ENCODE measurements at places on chromosomes 12 and 14.
A peak's percentile ranks its signal among the peaks of the same experiment; 100 is the strongest.

GRCh38 chr12:75585330-75585729 is 73.9 kb upstream of the KRR1 start:
- DNase-seq = no peak

- no peak for DNase-seq
Observed at GRCh38 chr12:54140588-54141388, 48.0 kb downstream of the SMUG1 start.

- DNase-seq = no peak
Observed at GRCh38 chr14:24944800-24945199, 105.1 kb downstream of the STXBP6 start.

DNA sequence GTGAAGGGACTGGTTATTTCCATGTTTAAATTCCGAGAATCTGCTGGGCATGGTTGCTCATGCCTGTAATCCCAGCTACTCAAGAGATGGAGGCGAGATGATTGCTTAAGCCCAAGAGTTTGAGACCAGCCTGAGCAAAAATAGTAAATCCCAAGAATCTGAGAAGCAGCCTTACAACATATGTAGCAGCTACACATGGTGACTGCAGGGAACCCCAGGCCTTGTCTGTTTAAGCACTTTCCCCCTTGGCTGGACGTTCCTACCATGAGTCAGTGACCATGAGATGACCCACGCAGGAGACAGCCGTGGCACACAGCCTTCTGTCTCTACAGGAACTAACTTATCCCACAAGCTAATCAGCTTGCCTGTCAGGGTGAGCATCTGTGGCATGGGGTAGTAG is 5.5 kb upstream of the SLC24A4 start:
- no peak for DNase-seq

GRCh38 chr12:81365284-81365683 is 287.4 kb downstream of the ACSS3 start:
- no peak for DNase-seq

DNA sequence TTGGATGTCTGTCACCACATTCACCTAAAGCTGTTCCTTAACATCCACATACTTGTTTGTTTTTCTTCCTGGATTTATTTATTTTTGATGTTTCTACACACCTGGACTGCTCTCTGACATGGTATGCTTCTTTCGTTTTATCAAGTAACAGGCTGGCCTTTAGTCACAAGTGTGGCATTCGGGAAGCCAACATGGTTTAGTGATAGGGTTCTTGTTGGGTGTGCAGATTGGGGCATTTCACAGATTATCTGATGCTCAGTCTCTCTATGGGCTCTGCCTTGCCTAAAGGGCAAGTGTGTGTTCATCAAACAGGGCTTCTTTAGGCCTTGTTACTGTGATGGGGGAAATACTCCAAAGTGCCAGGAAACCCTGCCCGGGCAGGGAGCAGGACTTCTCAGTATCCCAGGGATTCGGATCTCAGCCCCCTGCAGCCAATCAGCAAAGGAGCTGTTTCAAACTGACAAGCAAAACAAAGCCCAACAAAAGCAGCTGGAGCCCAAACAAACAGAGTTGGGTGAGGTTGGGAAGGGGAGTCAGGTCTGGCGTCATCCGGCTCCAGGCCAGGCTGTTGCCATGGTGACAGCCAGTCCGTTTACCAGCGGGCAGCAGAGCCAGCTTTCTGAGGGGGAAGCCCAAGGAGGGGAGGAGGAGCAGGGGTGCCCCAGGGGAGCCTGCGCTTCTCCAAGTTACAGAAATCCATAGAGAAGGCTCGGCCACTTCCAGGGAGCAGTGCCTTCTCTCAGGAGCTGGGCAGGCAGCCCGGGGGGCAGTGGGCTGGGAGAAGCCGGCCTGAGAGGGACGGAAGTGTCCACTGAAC is 31.9 kb downstream of the FOS start:
- peak; percentile 69 for DNase-seq

DNA sequence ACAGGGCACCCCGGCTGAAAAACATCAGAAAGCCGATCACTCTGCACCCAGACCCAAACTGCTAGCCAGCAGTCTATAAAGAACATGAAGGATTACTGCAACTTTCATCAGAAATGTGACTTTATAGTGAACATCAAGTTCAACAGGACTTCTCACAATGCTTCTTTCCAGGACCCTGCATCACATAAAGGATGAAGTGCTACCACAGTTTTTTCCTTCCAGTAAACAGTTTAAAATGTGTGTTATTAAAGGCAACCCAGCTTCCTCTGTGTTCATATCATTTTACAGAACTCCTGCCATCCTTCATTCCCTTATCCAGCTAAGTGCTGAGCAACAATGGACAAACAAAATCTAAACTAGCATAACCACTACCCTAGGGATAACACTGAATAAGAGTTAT is 280.3 kb upstream of the DIO2 start:
- DNase-seq = no peak

DNA sequence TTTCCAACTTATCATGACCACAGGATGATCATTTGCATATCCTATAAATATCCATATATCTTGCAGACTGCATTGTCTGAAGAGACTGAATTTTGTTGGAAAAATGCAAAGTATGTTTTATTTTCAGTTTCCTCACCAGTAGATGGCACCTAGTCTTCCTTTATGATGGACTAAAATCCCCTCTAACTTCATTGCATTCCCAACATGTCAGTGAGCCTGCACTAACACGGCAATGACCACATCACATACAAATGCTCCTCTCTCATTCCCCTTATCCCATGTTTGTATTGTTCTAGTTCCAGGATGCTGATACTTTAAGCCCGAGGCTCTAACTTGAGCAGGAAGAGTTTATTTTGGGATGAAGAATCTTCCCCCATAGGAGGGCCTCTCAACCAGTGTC is 24.7 kb upstream of the MYBPC1 start:
- DNase-seq = no peak

DNA sequence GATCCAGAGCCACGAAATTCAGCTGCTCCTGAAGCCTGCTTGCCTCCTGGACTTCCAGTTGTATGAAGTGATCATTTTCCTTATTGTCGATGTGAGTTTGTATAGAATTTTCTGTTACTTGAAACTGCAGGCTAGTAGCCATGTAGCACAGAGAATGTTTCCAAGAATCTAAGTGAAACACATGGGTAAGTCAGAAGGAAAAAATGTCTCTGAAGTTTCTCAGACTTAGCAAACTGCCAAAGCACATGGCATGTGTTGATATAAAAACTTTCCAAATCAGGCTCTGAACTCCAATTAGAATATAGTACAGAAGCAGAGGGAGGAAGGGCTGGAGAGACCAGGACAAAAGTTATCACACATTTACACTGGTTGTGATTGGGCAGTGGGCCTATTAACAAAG is 9.8 kb upstream of the PCNX1 start:
- DNase-seq = no peak

- no peak for DNase-seq
Observed at GRCh38 chr12:49800421-49801140, 27.6 kb downstream of the NCKAP5L start.

DNA sequence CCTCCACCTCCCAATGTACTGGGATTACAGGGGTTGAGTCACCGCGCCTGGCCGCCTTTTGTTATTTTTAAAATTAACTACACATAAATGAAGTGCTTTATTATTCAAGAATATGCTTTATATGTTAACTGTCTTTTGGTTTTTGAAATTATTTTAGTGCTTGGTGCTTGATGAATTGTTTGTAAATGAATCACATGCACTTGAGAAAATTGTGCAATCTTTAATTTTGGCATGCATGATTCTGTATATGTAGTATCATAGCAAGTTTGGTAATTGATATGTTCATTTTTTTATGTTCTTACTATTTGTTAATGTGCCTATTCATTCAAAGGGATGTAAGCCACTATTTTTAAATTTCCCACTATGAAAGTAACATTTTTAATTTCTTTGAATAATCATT is 440.9 kb downstream of the NAV3 start:
- DNase-seq = no peak

- no peak for DNase-seq
Observed at GRCh38 chr12:117321572-117321971, 39.9 kb downstream of the NOS1 start.

DNA sequence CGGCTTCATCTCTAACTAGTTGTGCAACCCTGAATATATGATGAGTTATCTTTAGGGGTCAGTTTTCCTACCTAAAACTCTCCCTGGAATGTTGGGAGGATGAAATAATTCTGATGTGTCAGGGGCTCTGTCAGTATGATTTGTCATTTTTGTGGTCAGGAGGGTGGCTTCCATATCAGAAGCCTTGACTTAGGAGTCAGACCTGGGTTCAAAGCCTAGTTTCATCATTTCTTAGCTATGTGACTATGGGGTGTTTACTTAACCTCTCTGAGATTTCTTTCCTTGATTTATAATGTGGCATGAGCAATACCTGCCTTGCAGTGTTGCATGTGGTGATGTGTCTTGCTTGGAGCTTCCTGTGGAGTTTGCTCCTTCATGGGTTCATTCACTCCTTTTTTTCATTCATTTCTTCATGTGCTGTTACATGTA is 146.8 kb downstream of the CHST11 start:
- DNase-seq = no peak

GRCh38 chr14:44712024-44712815 is 205.1 kb upstream of the FSCB start:
- peak; percentile 65 for DNase-seq

DNA sequence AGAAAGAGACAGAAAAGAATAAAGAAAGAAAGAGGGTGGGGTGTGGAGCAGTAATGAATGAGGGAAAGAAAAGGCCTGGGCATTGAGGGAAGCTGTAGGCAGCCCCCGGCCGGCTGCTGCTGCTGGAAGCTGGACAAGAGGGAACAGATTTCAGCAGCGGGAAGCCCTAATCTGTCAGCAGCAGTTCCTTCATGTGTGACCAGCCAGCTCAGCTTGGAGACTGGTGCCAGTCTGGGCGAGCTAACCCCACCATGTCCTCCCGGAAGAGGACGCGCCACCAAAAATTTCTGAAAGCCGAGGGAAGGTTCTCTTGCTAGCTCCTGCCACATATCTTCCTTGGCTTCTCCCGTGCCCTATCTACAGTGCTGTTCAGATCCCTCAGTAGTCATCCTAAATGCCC is 236.8 kb downstream of the GRIN2B start:
- DNase-seq = no peak

DNA sequence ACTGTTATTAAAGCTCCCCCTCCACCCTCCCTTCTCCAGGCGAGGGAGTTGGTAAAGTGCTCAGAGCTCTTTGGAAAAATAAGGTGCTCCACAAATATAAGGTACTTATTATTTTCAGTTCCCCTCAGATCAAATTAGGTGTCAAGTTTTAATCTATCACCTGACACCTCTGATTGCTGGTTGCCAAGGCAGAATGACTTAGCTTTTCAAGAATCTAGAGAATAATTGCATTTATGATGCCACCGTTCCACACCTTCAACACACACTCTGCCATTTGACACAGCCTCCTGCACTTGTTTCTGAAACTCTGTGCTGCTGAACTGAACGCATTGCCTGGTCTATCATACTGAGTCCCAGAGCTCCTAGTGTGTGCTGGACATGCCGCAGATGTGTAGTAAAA is 128.6 kb downstream of the CRACR2A start:
- DNase-seq = no peak

GRCh38 chr14:21308479-21309237 is 28.8 kb downstream of the RPGRIP1 start:
- peak; percentile 95 for DNase-seq

DNA sequence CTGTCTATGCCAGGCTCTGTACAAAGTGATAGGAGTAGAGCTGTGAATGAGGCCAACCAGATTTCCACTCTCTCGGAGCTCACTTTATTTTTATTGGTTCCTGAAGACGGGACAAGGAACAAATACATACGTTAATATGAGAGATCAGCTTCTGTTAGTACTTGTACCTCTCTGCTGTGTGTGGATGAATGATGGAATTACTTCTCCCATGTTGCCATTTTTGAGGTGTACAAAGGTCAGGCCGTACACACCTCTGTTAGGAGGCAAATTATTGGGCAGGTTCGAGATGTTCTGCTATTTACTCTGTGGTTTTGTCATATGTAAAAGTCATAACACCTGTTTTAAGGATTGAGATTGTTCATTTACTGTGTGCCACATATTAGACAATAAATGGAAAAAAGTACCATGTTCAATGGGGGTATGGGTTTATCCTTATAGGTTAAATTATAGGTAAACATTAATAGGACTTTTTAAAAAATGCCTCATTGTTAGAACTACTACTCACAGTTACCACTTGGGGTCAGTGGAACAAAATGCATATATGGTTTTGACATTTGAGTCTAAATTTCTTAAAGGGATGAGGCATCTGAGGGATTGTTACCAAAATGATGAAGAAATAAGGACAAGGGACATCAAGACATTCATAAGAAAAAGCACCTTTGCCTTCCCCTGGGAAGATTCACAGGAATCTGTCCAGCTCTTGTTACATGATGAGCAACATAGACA is 26.9 kb downstream of the WBP11 start:
- no peak for DNase-seq

DNA sequence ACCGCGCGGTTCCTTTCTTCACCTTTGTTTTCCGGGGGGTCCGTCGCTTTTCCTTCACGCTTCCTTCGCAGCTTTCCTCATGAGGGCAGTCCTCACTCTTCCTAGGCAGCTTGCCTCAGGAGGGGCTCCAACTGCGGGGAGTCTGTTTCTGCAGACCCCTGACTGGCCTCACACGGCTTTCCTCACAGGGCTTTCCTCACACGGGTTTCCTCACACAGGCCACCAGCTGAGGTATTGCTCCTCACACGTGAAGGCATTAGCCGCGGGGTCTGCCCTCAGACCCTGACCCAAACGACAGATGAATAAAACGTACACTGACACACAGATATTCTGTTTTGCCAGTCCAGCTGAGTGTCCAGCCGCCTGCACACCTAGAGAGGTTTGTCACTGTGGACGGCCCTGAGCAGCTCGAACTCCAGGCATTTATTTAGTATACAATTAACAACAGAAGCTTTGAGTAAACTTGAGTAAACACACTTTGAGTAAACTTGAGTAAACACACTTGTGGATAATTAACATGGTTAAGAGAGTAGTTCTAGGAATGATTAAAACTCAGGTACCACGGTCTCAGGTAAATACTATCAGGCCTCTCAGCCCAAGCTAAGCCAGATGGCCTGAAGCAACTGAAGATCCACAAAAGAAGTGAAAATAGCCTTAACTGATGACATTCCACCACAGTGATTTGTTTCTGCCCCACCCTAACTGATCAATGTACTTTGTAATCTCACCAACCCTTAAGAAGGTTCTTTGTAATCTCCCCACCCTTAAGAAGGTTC is 16.1 kb upstream of the LYZ start:
- DNase-seq = no peak

DNA sequence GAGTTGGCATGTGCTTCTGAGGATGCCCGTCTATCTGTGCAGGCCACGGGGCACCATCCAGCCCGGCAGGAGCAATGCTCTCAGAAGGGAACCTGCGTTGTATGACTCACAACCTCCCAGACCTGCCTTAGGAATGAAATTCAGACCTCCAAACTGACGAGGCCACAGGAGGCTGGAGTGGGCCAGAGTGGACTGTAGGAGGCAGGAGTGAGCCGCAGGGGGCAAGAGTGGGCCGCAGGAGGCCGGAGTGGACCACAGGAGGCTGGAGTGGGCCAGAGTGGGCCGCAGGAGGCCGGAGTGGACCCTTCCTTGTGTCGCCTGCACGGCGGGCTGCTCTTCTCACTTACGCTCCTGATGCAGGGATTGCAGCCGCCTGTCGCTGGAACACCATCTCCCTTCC is 11.1 kb upstream of the FBRSL1 start:
- no peak for DNase-seq
